Fibroblast of lung (primary cell): ENCODE measurements at places on chromosomes 4 and X.

- no peak overlapping the region for H3K4me3 ChIP-seq
- H3K4me1 ChIP-seq, result peaks cover 10% of the 10 kb centered on the region
- H3K36me3 ChIP-seq, result no peaks in the 10 kb centered on the region
- DNase-seq, result no peak
- no peaks in the 10 kb centered on the region for H3K27me3 ChIP-seq
These were observed 176.5 kb downstream of the FBXW7 start for GRCh38 chr4:152359208-152360044.

- H3K36me3 ChIP-seq, result no peaks in the 10 kb centered on the region
- no peaks in the 10 kb centered on the region for H3K27me3 ChIP-seq
- no peaks in the 10 kb centered on the region for H3K4me1 ChIP-seq
- peak; percentile 49 for DNase-seq
These were observed 197.4 kb upstream of the TBL1X start for GRCh38 chrX:9267415-9267814.

GRCh38 chr4:24611575-24611974 is 27.2 kb upstream of the DHX15 start:
- no peak for DNase-seq
- no peak overlapping the region for H3K27ac ChIP-seq
- H3K27me3 ChIP-seq, result no peaks in the 10 kb centered on the region
- H3K4me3 ChIP-seq, result no peak overlapping the region

- DNase-seq, result peak; percentile 61
- H3K4me3 ChIP-seq, result no peak overlapping the region
- H3K27me3 ChIP-seq, result no peaks in the 10 kb centered on the region
- H3K27ac ChIP-seq, result no peak overlapping the region
- H3K4me1 ChIP-seq, result peaks cover 3% of the 10 kb centered on the region
These were observed 55.6 kb downstream of the CLDN34 start for GRCh38 chrX:10022580-10023245.

DNA sequence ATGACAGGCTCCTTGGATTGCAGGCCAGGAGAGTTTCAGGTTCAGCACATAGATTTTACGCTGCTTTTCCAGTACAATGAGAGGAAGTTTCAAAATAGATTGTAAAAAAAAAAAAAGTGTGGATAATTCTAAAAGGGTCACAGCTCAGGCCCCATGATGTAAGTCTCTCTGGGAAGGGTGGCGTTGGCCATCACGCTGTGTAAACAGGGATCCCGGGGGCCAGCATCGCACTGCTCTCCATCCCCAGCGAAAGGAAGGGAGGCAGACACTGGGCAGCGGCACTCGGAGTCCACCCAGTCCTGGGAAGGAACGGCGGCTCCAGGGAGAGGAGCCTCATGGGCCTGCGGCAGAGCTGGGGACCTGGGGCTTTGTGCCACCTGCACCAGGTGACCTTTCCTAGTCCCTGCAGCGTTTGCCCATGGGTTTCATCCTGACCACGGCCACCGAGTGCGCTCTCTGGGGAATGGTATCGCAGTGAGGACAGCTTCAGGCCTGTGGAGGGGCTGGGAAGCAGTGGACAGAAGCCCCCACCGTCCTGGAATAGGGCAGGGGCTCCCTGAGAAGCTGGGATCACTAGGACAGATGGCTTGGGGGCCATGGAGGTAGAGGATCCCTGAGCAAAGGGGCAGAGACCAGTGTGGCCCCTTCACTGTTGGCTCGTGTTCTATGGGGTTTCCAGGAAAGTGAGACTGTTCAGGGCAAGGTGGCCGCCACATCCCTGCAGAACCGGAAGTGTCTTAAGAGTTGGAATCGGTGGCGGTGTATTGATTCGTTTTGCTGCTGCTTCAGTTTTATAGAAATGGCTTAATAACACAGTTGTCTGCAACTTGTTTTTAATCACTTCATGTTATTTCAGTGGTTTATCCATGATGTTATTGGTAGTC is 38.9 kb downstream of the RGS12 start:
- no peaks in the 10 kb centered on the region for H3K4me1 ChIP-seq
- no peaks in the 10 kb centered on the region for H3K36me3 ChIP-seq
- DNase-seq, result no peak
- no peaks in the 10 kb centered on the region for H3K27me3 ChIP-seq
- no peak overlapping the region for H3K27ac ChIP-seq

DNA sequence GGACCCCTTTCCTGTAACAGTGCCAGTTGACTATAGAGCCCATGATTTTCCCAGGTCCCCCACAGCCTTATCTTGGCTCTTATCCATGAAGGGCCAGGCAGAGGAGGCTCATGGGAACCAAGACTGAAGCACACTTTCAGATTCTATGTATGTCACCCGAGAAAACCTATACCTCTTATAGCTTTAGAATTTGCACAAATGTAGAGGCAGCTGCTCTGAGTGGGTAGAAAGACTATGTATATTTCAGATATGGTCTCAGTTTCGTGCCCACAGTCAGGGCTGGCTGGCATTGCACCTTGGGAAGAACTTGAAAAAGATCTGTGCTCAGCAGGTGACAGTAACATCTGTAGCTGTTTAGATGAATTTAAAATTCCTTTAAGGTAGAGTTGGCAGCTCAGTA is 8.3 kb upstream of the LNX1 start:
- H3K36me3 ChIP-seq, result no peaks in the 10 kb centered on the region
- H3K4me1 ChIP-seq, result no peaks in the 10 kb centered on the region
- H3K27me3 ChIP-seq, result no peaks in the 10 kb centered on the region

- DNase-seq, result no peak
- H3K36me3 ChIP-seq, result no peaks in the 10 kb centered on the region
- no peak overlapping the region for H3K4me3 ChIP-seq
- no peak overlapping the region for H3K27ac ChIP-seq
- H3K4me1 ChIP-seq, result no peaks in the 10 kb centered on the region
These were observed 45.5 kb downstream of the CENPC start for GRCh38 chr4:67499799-67500198.

GRCh38 chr4:95256108-95256835 is 292.5 kb downstream of the UNC5C start:
- H3K4me3 ChIP-seq, result no peak overlapping the region
- H3K4me1 ChIP-seq, result no peaks in the 10 kb centered on the region

DNA sequence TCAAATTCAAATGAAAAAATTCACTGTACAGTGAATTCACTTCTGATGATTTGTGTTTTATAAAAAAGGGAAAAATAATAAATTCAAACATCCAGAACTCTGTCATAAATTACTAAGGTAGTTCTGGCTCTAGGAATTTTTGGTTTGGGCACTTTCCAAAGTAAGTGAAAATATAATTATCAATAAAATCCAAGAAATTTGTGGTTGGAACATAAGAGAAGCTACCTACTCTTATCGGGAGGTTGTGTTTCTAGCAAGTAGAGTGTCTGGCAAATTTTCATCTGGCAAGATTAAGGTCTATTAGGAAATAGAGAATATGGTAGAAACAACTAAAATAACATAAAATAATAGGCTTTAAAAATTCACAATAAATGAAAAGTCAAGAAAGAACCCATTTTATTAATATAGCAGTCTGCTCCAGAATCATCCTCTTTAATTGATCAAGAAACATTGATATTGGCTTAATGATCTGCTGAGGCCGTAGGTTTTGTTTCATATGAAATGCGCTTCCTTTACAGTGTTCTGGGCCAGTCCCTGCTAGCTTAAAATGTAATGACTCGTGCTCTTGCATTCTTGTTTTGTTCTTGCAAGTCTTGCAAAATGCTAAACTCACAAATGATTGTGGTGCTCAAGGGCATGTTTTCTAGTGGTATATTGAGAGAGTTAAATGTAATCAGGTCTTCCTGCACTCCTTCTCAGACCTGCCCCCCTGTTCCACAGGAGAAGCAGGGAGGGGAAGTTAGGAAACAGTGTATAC is 331.4 kb downstream of the RAPGEF2 start:
- no peak overlapping the region for H3K4me3 ChIP-seq
- H3K27me3 ChIP-seq, result no peaks in the 10 kb centered on the region
- DNase-seq, result peak; percentile 40
- H3K4me1 ChIP-seq, result no peaks in the 10 kb centered on the region
- no peak overlapping the region for H3K27ac ChIP-seq
- H3K36me3 ChIP-seq, result no peaks in the 10 kb centered on the region

DNA sequence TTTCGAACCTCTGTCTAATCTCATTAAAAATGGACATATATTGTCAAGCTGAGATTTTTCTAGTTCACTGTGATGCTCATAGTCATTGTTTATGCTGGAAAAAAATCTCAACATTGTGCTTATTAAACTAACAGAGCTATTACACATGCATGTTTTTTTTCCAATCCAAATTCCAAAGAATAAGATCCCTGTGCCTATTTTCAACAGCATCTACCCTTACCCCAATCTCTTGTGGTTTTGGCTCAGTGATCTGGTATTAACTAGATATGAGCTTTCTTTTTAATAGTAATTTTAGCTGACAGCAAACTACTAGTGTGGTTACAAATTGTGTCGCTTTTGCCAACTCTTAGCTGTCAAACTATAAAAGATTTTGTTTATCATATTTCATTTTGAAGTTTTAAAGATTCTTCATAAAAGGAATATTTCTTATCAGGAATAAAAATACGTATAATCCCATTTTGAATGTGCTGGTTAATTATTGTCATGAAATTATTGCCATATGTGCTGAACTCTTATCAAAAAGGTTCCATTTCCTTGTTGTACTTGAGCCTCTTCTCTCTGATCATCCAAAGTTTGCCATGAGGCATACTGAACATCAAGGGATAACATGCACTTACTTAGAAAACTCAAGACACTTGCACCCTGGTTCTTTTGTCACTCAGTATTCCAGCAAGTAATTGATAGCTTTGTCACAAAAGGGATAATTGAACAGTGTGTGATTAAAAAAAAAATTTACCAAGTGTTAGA is 241.2 kb downstream of the ARHGAP24 start:
- no peak overlapping the region for H3K4me3 ChIP-seq
- no peaks in the 10 kb centered on the region for H3K36me3 ChIP-seq
- H3K27me3 ChIP-seq, result no peaks in the 10 kb centered on the region
- peak; percentile 66 for DNase-seq

DNA sequence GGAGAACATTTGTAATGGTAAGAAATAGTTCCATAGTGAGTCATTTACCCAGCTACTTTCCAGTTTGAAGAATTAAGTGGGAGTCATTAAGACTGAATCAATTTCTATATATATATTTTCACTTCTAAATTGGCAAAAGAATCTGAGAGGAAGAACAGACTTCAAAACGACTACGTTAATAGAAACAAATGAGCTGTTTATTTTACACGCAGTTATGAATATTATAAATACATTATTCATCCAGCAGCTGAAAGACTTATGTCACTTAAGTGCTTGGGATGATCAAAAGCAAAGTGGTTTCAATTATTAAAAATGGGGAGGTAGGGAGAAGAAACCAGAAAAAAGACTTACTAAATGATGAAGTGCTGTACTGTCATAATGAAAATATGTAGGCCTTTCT is 260.5 kb upstream of the DDX53 start:
- no peaks in the 10 kb centered on the region for H3K4me1 ChIP-seq
- no peaks in the 10 kb centered on the region for H3K27me3 ChIP-seq
- H3K4me3 ChIP-seq, result no peak overlapping the region

DNA sequence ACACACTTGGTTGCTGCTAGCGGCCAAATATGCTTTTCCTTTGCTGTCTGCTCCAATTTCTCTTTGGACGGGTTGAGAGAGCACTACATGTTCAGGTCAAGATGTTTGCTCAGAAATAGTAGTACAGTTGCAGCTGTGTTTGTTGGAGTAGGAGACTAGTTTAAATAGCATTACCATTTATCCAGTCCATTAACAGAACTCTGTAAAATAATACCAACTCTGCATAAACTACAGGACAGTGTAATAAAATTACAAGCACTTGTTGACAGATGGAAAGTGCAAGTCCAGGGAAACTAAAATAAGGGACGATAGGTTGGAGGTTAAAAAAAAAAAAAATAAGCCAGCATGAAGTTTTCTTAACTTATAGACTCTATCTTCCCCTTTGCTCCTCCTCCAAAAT is 20.2 kb downstream of the SLIT2 start:
- no peak overlapping the region for H3K4me3 ChIP-seq
- no peaks in the 10 kb centered on the region for H3K36me3 ChIP-seq
- H3K27ac ChIP-seq, result no peak overlapping the region
- H3K27me3 ChIP-seq, result no peaks in the 10 kb centered on the region

- H3K27me3 ChIP-seq, result no peaks in the 10 kb centered on the region
- H3K36me3 ChIP-seq, result peaks cover 28% of the 10 kb centered on the region
- no peak overlapping the region for H3K4me3 ChIP-seq
- DNase-seq, result no peak
- H3K4me1 ChIP-seq, result no peaks in the 10 kb centered on the region
These were observed 43.3 kb upstream of the MTNR1A start for GRCh38 chr4:186598686-186599085.

GRCh38 chrX:49190821-49191573 is 4.8 kb upstream of the PRICKLE3 start:
- H3K27me3 ChIP-seq, result no peaks in the 10 kb centered on the region
- H3K4me3 ChIP-seq, result peak overlapping the region; percentile 56
- no peaks in the 10 kb centered on the region for H3K4me1 ChIP-seq
- H3K36me3 ChIP-seq, result no peaks in the 10 kb centered on the region
- H3K27ac ChIP-seq, result peak overlapping the region; percentile 43
- DNase-seq, result peak; percentile 100

DNA sequence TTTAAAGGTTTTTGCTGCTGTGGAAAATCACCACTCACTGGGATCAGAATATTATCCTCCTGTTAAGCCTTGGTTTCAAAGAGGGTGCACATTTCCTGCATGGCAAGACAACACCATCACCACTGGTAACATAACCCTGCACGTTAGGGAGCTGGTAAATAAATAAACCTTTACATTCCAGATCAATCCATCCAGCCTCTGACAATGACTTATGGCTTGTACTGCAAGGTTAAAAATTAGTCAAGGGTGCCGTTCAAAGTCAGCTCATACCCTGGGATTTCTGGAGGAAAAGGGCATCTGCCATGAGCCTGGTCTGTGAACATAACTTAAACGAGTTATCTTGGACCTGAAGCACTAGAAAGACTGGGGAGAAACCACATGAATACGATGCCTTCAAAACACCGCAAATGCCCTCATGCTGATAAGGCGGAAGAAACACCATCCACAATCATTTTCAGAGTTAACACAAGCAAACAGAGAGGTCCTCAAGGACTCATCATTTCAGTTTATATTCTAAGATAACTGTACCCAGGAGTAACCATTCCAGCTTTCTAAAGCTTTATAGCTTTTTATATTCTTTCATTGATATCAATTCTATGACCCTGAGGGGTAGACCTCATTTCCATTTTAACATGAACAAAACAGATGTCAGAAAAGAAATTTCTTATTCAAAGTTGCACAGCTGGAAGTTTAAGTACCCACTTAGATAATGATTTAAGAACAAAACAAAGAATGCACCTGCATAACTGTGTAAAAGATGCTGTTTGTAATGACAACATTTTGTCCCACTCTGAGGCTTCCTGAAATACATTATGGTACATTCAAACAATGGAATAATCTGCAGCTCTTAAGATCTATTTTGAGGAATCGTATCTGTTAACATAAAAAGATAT is 103.1 kb downstream of the NPNT start:
- no peak overlapping the region for H3K27ac ChIP-seq
- no peak for DNase-seq
- no peaks in the 10 kb centered on the region for H3K27me3 ChIP-seq
- no peaks in the 10 kb centered on the region for H3K36me3 ChIP-seq

- H3K36me3 ChIP-seq, result no peaks in the 10 kb centered on the region
- DNase-seq, result peak; percentile 81
- H3K27ac ChIP-seq, result no peak overlapping the region
- no peak overlapping the region for H3K4me3 ChIP-seq
These were observed 70.8 kb downstream of the ANXA3 start for GRCh38 chr4:78622253-78622979.

- no peaks in the 10 kb centered on the region for H3K36me3 ChIP-seq
- H3K27me3 ChIP-seq, result no peaks in the 10 kb centered on the region
- DNase-seq, result no peak
- no peaks in the 10 kb centered on the region for H3K4me1 ChIP-seq
- no peak overlapping the region for H3K4me3 ChIP-seq
These were observed 49.2 kb downstream of the GPC4 start for GRCh38 chrX:133365871-133366611.
